ENCODE measurements at places on chromosomes 5 and 9.

- DNase-seq = no peak
Measured at GRCh38 chr9:78207319-78207718, 28.6 kb upstream of the CEP78 start.

DNA sequence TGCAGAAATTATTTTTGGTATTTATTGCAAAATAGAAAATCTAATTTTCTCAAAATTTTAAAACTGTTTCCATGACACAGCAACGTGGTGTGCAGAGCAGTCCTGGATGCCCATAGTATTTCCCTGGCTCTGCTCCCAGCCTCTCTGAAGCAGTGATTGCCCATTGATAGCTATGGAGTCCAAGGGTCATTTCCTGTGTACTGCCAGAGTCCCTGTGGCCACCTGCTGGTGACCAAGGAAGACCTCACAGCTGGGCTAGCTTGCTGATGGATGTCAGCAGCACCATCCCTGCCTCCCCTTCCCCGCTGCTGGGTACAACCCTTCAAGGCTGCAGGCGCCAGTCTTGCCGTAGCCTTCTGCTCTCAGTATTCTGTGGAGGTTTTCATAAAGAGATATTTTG, 184.1 kb downstream of the DIRAS2 start:
- DNase-seq = no peak

DNA sequence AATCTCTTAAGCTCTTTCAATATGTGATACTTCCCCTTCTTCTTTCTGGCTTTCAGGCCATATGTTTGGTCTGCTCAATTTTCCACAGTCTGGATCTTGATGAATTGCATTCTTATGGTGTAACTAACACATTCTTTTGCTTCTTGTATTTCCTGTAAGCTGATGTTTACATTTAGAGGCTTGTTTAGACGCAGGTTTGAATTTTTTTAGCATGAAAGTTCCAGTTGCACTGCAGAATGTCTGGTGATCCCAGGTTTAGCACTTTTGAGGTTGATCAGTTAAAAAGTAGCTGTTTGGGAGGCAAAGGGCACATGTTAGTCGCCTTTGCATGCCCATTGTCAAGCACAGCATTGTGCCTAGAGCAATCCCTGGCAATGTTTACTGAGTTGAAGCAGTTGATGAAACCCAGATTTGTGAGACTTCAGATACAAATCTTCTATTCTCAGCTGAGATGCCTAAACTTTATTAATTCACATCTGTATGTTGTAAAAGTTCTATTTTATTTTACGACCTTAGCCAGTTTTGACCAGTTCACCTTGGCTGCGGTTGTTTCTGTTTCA, 59.6 kb upstream of the SPATA31C2 start:
- DNase-seq = no peak

DNA sequence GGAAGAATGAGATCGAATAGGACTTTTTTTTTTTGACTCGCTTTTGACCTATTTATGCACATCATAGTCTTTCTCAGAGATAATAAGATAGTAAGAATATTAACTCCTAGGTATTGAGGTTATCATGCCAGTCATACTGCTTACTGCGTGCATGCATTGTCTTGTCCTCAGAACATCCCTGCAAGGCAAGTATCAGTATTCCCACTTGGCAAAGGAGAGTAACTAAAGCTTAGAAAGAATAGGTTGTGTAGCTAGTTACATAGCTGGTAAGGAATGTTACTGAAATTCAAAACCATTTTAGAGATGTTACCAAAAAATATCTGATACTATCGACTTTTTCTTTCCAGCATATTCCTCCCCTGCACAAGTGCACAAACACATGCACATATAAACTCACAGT, 296.1 kb upstream of the CLINT1 start:
- DNase-seq = no peak

DNA sequence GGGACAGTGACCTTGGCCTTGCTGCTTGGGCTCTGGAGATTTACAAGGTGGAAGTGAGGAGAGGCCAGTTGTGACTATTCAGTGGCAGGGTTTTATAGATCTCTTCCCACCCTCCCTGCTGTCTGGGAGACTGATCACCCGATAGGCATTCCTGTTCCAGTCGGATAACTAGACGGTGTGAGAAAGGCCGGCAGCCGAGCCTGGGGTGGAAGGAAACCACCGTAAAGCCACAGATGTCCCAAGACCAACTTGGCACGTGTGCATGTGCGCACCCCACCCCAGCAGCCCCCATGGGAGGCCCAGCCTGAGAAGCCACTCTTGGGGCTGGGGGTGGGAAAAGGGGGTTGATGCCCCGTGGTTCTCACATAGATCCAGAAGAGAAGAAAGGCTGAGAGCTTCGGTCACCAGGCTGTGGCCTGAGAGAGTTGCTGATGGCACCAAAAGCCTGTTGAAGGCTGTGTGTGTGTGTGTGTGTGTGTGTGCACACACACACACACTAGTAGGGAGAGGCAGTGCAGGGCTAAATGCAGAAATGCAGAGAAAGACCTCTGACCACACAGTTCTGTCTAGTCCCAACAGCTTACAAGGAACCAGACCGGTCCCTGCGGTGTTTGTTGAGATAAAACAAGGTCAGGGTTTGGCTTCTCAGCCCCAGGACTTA, 225.8 kb downstream of the FANCC start:
- DNase-seq = no peak
